Neural progenitor cell (in vitro differentiated cells): ENCODE measurements at places on chromosomes 1 and 21. TPM values are rescaled to one million over a fixed set of nuclear protein-coding genes. Genes with fewer than 3 reads are reported as not detected.

Gene TAF13
- total RNA-seq = 26.9 and 48.4 TPM in 2 replicates

Gene LCE6A
- not detected in 2 replicates for total RNA-seq

Gene RUNX1
- total RNA-seq = 0.09 and 0.19 TPM in 2 replicates

Gene MTARC2
- total RNA-seq = not detected in 2 replicates

Gene LRRC39
- 0.54 and 0.87 TPM in 2 replicates for total RNA-seq

Gene IGFN1
- total RNA-seq = 0.15 TPM in 1 of 2 replicates, not detected in the other

Gene SERTAD4
- 2.5 and 2.8 TPM in 2 replicates for total RNA-seq

Gene OR6N1
- not detected in 2 replicates for total RNA-seq

Gene NUDT4B
- total RNA-seq = 10.9 and 21.5 TPM in 2 replicates

Gene FMO5
- total RNA-seq = 0.28 and 0.82 TPM in 2 replicates

Gene SPATA1
- total RNA-seq = 2.5 and 3.3 TPM in 2 replicates

Gene TMOD4
- not detected in 2 replicates for total RNA-seq

Gene SEC16B
- 0.67 and 0.74 TPM in 2 replicates for total RNA-seq

- H3K36me3 ChIP-seq = no peaks in the 10 kb centered on the region
- no peak overlapping the region for H3K27ac ChIP-seq
- H3K4me1 ChIP-seq = peaks cover 13% of the 10 kb centered on the region
- H3K4me3 ChIP-seq = no peak overlapping the region
- DNase-seq = peak; percentile 75
These were observed 210.3 kb downstream of the SLC35F3 start for GRCh38 chr1:234114648-234115307.

GRCh38 chr1:53295726-53296116 lies 32.1 kb downstream of the LRP8 start:
- H3K4me3 ChIP-seq = no peak overlapping the region
- DNase-seq = no peak
- peaks cover 48% of the 10 kb centered on the region for H3K4me1 ChIP-seq
- H3K27ac ChIP-seq = no peak overlapping the region

- H3K36me3 ChIP-seq = no peaks in the 10 kb centered on the region
- DNase-seq = no peak
- peaks cover 20% of the 10 kb centered on the region for H3K27me3 ChIP-seq
- H3K4me3 ChIP-seq = no peak overlapping the region
- H3K27ac ChIP-seq = no peak overlapping the region
These were observed 10.6 kb downstream of the CD1D start for GRCh38 chr1:158191299-158191698.

DNA sequence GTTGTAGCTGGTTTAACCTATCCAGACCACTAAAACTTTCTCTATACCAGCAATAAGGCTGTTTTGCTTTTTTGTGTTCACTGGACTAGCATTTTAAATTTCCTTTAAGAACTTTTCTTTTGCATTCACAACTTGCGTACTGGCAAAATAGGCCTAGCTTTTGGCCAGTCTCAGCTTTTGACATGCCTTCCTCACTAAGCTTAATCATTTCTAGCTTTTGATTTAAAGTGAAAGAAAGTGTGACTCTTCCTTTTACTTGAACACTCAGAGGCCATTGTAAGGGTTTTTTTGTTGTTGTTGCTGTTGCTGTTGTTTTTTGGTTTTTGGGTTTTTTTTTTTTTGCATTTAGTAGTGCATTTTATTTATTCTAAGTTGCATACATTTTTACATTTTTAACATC lies 15.2 kb downstream of the RPAP2 start:
- DNase-seq = no peak
- no peak overlapping the region for H3K27ac ChIP-seq
- no peak overlapping the region for H3K4me3 ChIP-seq
- H3K36me3 ChIP-seq = no peaks in the 10 kb centered on the region
- no peaks in the 10 kb centered on the region for H3K27me3 ChIP-seq
- no peaks in the 10 kb centered on the region for H3K4me1 ChIP-seq

- H3K27me3 ChIP-seq = no peaks in the 10 kb centered on the region
- H3K36me3 ChIP-seq = peaks cover 11% of the 10 kb centered on the region
- DNase-seq = no peak
- H3K4me1 ChIP-seq = peaks cover 24% of the 10 kb centered on the region
- H3K27ac ChIP-seq = no peak overlapping the region
These were observed 2.8 kb downstream of the PHTF1 start for GRCh38 chr1:113756461-113756860.

DNA sequence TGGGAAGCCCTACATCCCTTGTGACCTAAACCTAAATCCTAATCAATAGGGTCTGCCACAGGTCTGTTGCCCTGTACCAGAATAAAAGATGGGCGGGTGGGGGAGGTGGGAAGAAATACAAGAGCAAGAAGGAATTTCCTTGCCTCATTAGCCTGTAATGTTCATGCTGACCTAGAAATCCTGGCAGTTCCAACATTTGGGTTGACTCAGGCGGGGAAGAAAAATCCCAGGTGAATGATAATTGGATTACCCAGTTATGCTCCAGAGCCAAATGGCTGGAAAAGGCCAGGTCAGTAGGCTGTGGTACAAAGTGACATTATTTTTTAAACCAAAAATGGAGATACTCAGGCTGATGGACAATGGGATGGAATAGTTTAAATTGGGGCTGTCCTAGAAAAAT lies 27.3 kb upstream of the A3GALT2 start:
- H3K27ac ChIP-seq = no peak overlapping the region
- H3K27me3 ChIP-seq = peaks cover 28% of the 10 kb centered on the region
- H3K4me3 ChIP-seq = peak overlapping the region; percentile 66
- no peaks in the 10 kb centered on the region for H3K36me3 ChIP-seq
- DNase-seq = peak; percentile 28
- peaks cover 63% of the 10 kb centered on the region for H3K4me1 ChIP-seq

- H3K4me3 ChIP-seq = peak overlapping the region; percentile 54
- H3K36me3 ChIP-seq = no peaks in the 10 kb centered on the region
- H3K27ac ChIP-seq = no peak overlapping the region
- DNase-seq = peak; percentile 86
- H3K4me1 ChIP-seq = peaks cover 14% of the 10 kb centered on the region
- peaks cover 80% of the 10 kb centered on the region for H3K27me3 ChIP-seq
These were observed 1.9 kb downstream of the ITPKB start for GRCh38 chr1:226736908-226737818.

DNA sequence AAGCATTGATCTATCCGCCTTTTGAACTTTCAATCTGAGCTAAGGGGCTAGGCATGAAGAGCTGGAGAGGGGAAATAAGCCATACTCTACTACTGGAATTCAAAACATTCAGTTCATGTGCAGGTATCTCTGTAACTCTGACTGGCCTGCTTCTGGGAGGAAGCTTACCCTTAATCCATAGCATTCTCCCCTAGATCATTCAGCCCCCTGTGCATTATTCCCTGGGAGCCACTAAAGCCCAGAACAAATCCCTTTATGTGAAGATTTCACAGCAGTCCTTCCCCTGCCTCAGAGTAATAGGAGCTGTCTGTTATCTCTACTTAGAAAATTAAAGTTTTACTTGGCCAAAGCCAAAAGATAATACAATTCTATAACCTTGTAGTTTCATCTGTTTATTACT lies 300.7 kb downstream of the SEC16B start:
- no peaks in the 10 kb centered on the region for H3K27me3 ChIP-seq
- no peak overlapping the region for H3K27ac ChIP-seq
- H3K36me3 ChIP-seq = no peaks in the 10 kb centered on the region
- H3K4me3 ChIP-seq = no peak overlapping the region

DNA sequence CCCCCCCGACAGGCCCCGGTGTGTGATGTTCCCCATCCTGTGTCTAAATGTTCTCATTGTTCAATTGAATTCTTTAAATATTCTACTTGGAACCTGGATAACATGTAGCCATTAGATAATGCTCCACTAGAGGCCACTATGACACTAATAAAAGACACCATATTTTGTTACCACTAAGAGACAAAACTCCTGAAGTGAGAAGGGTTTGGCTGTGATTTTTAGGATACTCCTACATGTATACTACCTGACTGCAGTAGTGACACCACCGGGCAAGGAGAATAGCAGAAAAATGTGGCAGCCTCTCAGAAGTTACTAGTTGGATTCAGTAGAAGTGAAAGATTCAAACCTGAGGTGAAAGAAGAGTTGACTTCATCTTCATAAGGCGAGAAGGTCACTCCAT lies 36.0 kb downstream of the F5 start:
- no peaks in the 10 kb centered on the region for H3K27me3 ChIP-seq
- no peaks in the 10 kb centered on the region for H3K4me1 ChIP-seq
- H3K36me3 ChIP-seq = no peaks in the 10 kb centered on the region
- DNase-seq = peak; percentile 51
- H3K4me3 ChIP-seq = no peak overlapping the region

- H3K27me3 ChIP-seq = no peaks in the 10 kb centered on the region
- H3K4me1 ChIP-seq = peaks cover 6% of the 10 kb centered on the region
- H3K36me3 ChIP-seq = no peaks in the 10 kb centered on the region
- no peak overlapping the region for H3K4me3 ChIP-seq
These were observed 256.8 kb upstream of the NCAM2 start for GRCh38 chr21:20741445-20741844.

DNA sequence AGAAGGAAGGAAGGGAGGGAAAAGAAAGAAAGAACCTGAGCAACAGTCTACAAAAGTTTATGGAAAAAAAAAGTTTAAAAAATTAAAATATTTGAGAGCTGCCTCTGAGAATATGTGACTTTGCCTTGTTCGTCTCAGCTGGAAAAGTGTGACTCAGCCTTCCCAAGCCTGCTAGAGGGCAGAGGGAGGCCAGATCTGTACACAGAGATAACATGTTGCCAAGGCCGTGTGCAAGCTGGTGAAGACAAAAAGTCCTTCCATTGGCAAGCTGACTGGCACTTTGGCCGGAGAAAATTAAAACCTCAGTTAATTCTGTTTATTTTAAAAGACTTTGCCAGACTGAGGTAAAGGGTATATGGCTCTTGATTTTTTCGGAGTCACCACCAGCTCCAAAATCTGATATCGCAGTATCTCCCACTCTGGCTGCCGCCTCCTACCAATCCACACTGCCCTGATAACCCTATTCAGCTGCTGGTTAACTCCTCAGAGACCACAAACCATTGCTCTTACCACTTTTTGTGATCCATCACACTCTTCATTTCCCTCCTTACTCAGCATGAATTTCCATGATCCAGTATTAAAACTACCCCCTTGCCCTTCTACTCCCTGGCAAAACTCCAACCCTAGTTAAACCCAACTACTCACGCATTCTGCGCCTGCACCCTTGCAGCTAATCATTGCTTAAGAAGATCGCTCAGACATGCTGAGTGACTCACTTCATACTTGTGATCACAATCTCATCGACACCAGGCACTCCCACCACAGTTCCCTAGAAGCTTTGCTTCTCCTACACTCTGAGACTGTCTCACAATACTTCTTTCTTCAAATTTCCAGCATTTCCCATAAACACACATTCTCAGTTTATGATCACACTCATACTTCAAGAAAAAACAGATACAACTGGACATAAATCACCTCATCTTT lies 5.7 kb upstream of the PPP1R15B start:
- H3K4me3 ChIP-seq = no peak overlapping the region
- H3K27ac ChIP-seq = no peak overlapping the region

DNA sequence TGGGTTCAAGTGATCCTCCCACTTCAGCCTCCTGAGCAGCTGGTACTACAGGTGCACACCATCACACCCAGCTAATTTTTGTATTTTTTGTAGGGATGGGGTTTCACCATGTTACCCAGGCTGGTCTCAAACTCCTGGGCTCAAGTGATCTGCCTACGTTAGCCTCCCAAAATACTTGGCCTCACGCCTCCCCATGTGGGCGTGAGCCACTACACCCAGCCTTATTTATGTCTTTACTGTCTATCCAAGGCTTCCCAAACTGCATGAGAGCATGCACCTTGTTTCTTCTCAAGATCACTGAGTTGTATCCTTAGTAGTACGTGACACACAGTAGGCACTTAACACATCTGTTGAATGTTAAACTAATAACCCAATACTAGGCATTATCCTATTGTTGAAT lies 14.2 kb downstream of the WASF2 start:
- H3K4me1 ChIP-seq = no peaks in the 10 kb centered on the region
- H3K27ac ChIP-seq = no peak overlapping the region
- no peak overlapping the region for H3K4me3 ChIP-seq

GRCh38 chr1:51978099-51978498 lies 12.4 kb downstream of the RAB3B start:
- H3K4me1 ChIP-seq = no peaks in the 10 kb centered on the region

DNA sequence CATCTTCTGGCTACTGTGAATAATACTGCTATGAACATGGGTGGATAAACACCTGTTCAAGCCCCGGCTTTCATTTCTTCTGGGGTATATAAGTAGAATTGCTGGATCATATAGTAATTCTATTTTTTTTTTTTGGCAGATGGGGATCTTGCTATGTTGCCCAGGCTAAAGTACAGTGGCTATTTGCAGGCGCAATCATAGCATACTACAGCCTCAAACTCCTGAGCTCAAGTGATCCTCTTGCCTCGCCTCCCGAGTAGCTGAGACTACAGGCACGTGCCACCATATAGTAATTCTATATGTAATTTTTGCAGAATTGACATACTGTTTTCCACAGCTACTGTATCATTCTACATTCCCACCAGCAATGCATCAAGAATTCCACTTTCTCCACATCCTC lies 27.8 kb downstream of the UBR4 start:
- H3K4me3 ChIP-seq = no peak overlapping the region
- no peaks in the 10 kb centered on the region for H3K27me3 ChIP-seq
- peaks cover 31% of the 10 kb centered on the region for H3K36me3 ChIP-seq
- DNase-seq = no peak
- no peak overlapping the region for H3K27ac ChIP-seq

GRCh38 chr1:243267914-243268653 lies 12.2 kb downstream of the SDCCAG8 start:
- no peaks in the 10 kb centered on the region for H3K36me3 ChIP-seq
- H3K4me3 ChIP-seq = no peak overlapping the region
- H3K4me1 ChIP-seq = peaks cover 4% of the 10 kb centered on the region
- H3K27ac ChIP-seq = no peak overlapping the region

- no peak overlapping the region for H3K4me3 ChIP-seq
- H3K27me3 ChIP-seq = no peaks in the 10 kb centered on the region
- no peaks in the 10 kb centered on the region for H3K36me3 ChIP-seq
These were observed 135.5 kb downstream of the MIS18A start for GRCh38 chr21:32143241-32143939.

DNA sequence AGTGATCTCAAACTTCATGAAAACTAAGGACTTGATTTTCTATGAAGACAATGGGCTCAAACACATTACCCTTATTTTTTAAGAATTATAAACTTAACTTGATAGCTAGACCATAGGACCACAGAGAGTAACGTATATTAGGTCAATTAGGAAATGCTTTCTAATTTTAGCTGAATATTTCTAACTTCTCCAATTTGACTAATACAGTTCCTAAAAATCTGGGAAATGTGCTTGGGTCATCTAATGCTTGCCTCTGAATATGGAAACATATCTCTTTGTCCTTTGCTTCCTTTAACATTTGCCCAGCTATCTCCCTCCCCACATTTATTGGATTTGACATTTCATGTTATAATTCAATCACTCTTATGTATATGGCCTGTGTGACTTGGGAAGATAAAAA lies 141.4 kb downstream of the LHX8 start:
- no peak overlapping the region for H3K27ac ChIP-seq
- no peaks in the 10 kb centered on the region for H3K27me3 ChIP-seq
- no peaks in the 10 kb centered on the region for H3K36me3 ChIP-seq
- H3K4me1 ChIP-seq = no peaks in the 10 kb centered on the region
- no peak overlapping the region for H3K4me3 ChIP-seq
- no peak for DNase-seq

- H3K27ac ChIP-seq = no peak overlapping the region
- H3K4me3 ChIP-seq = no peak overlapping the region
- H3K36me3 ChIP-seq = no peaks in the 10 kb centered on the region
- H3K4me1 ChIP-seq = peaks cover 28% of the 10 kb centered on the region
These were observed 54.5 kb upstream of the TIAM1 start for GRCh38 chr21:31398574-31398973.
